ENCODE measurements at places on chromosomes 3 and 15.

DNA sequence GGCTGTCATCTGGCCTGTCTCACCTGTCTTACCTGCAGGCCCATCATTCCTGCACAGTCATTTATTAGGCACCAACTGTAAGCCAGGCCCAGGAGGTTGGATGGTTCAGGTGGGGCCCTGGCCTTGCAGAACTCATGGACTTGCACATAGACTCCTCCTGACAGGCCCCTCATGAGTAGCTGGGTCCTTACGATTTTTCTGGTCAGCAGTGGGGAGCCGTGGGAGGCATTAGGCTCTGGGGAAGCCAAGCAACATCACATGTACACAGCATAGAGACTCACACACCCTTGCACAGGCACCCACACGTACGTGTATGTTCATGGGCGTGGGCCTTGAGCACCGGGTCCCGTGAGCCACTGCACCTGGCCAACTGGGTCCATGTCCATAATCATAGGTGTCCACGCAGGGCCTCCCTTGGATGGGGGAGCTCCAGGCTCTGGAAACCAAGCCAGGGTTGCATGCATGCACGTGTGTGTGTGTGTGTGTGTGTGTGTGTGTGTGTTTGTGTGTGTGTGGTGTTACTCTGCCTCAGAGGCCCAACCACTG lies 20.3 kb downstream of the CISH start:
- DNase-seq = no peak

DNA sequence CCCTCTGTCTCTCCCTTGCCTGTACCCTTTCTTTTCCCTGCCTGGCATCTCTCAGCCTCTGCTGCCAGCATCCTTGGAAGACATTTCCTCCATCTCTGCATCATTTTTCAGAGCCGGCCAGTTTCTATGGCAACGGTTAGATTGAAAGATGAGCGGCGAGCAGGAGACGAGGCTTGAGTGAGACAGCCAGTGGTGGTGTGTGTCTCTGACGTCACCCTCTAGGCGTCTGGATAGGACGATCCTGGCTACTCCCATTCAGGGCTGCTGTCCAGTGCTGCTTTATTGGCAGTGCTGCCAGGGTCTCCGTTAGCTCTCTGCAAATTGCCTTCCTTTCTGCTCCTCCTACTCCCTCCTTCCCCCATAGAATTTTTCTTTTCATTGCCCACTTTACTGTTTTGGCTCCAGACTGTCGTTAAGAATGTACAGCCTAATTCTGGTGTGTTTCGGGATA lies 57.9 kb downstream of the TRAK1 start:
- no peak for DNase-seq

- no peak for DNase-seq
These were observed 34.8 kb upstream of the RASA2 start for GRCh38 chr3:141452045-141452444.

GRCh38 chr3:103991-104390 lies 92.6 kb upstream of the CHL1 start:
- DNase-seq = no peak

DNA sequence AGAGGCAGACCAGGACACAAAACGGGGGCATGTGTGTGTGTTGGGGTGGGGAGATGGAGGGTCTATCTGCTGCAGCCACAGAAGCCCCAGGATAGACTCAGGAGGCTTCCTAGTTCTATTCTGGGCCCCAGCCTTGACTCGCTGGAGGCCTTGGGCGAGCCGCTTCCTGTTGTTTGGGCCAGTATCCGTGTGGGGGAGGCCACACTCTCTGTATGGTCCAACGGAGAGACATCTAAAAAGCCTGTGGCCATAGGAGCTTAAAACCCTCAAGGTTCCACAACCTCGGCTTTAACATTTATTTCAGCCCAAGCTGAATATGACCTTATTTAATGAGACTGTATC lies 32.8 kb downstream of the POC1A start:
- no peak for DNase-seq

DNA sequence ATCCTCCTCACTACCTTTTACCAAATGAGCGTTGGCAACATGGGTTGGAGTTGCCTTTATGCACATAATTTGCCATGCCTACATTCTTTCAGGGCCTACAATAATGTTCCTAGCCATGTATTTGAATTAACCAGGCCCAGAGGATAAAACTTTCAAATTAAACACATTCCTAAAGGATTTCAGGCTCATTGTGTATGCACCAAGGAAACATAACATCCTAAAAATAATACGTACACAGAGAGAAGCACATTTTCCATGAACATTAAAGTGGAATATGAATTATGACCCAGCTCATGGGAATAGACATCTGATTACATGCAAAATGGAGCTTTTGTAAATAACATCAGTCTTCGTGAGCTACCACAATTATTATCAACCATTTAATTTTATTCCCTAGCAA lies 203.3 kb downstream of the RORA start:
- DNase-seq = no peak

DNA sequence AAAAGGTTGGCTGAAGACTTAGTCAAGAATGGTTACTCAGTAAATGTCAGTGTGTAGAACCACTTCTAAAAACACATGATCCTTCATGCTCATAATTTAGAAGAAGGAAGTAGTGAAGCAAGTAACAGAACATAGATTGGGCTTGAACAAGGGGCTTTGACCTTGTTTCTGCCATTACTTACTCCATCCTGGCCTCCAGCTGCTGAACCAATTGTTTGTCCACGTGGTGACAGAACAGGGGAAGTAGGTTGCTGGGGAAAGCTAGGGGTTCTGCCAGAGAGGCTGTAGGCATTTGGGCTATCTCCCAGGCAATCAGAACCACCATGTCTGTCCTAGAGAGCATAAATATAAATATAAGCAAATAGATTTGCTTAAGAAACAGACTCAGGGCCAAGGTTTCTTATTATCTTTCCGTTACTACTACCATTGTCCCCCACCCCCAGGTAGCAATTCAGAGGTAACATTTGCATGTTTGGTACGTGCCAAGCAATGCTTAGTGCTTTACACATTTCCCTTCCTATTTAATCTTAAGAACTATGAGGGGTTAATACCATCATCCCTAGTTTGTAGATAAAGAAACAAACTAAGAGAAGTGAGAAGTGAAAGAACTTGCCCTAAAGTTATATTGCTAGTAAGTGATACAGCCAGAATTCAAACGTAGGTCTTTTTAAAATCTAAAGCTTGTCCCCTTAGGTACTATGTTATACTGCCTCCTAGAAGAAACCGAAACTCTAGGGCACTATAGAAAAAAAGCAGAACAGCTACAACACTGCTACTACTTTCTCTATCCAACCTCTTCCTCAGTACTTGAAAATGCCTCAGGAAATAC lies 3.0 kb upstream of the SPG11 start:
- no peak for DNase-seq

Data from HS-27A (cell line).